SJCRH30 (cell line): ENCODE measurements at places on chromosomes 1 and 21. TPM values are rescaled to one million over a fixed set of nuclear protein-coding genes. Genes with fewer than 3 reads are reported as not detected.

DNA sequence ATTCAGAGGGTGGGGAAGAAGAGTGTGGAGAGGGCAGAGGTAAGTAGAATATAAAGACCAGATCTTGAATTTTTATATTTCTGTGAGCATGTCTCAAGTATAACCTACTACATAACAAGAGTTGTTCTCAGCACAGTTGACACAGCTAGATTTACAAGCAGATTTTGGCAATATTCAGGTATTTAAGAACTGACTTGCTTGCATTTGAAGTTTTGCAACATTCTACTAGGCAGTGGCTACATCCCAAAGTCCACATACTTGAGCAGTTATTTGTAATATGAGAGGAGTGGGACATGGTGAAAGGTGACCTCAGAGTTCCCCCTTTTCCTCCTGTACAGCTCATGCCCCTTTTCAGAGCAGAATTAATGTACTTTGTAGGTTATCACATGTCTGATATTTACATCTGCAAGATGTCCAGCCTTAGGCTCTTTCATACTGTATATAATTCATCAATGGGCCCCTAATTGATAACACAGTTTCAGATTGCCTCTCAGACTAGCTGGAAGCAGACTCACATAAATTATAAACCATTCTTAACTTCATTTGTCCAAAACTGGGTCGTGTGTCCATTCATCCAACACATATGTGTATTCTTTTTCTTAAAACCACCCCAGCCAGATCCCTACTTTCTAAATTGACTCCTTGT is 136.7 kb upstream of the RAVER2 start:
- no peak for DNase-seq

- DNase-seq = no peak
These were observed 8.2 kb downstream of the RC3H1 start for GRCh38 chr1:174013864-174014418.

DNA sequence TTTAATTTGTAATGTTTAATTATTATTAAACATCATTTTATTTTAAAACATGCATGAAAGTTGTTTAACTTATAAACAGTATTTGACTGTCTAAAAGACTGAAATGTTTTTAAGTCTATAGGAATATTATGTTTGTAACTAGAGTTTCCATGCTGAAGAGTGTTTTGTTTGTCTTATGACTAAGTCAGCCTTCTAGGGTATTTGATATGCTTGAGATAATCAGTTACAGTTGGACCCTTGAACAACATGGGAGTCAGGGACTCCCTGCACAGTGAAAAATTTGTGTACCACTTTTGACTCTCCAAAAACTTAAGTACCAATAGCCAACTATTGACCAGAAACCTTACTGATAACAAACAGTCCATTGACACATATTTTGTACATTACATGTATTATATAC is 45.5 kb upstream of the KANK4 start:
- DNase-seq = no peak

DNA sequence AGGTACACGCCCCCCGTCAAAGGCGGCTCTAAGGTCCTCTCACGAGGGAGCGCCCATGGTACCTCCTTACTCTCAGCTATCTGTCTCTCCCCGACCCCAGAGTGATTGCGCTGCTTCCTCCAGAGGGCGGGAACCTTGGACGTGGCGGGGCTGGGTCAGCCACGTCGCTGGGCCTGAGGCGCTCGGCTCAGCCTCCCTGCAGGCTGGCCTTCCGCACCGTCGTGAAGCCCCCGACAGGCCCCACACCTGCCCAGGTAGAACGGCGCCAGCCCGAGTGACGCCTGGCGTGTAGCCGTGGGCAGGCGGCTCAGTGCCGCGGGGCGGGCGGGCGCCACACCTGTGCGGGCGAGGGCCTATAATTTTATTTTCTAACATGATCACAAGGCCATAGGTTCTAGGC is 122.2 kb upstream of the BEND5 start:
- no peak for DNase-seq

RORC gene
- total RNA-seq = not detected in 2 replicates

- DNase-seq = peak; percentile 57
These were observed 8.6 kb upstream of the PLA2G2C start for GRCh38 chr1:20194757-20195461.

GJA5 gene
- not detected in 2 replicates for total RNA-seq

TMPRSS15 gene
- not detected in 2 replicates for total RNA-seq

DNA sequence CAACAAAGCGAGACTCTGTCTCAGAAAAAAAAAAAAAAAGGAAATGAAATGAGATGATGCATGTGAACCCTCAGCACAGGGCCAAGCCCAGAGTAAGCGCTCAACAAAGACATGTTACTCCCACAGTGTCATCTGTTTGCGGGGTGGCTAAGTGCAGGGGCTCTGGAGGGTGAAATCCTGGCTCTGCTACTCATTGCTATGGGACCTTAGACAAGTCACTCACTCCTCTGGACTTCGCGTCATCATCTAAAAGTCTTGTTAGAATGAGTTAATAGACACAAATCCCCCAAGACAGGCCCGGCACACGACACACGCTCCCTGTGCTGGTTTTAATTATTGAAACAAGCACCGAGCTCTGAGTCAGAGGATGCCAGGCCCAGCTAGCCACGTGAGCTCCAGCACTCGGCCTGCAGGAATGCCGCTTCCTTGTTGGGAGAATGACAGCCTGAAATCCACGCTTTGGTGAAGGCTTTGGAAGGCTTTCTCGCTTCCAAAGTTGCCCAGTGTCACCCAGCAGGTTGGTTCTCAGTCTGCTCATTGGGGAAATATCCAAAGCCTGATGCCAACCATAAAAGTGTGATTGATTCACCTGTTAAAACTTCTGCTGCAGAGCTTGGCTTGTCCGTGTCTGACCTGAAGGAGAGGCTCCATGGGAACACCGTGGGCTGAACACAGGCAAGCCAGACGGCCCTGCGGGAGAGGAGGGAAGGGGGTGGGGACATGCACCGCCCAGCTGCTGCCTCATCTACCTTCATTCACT is 36.7 kb upstream of the TARDBP start:
- peak; percentile 58 for DNase-seq

CRP gene
- not detected in 2 replicates for total RNA-seq

- DNase-seq = no peak
These were observed 48.7 kb upstream of the ACTL8 start for GRCh38 chr1:17706445-17706844.

PPIAL4G gene
- not detected in 2 replicates for total RNA-seq

DNA sequence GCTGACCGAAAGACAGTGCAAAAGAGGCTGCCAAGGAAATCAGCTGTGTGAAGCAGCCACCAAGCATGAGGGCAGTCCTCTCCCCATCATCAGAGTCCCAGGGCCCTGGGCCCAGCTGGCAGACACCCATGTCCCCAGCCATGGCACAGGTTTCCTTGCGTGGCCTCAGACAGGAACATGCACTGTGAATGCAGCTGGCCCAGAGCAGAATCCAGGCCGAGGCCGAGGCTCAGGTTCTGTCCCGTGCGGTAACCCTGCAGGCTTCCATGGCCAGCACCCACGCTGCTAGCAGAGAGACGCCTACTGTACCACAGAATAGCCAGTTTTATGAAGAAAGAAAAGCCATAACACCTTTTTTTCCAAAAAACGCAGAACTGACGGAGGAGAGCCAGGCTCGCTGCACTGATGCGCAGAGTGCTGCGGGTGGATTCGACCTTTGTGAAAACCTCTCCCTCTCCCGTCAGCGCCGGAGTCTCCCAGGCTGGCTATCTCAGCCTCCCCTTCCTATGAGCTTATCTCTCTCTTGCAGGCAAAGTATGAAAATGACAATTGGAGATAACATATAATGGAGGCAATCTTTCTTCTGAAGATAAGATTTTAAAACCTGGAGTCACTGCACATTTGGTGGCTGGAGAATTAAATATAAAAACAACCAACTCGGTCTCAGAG is 106.6 kb downstream of the NPHP4 start:
- no peak for DNase-seq

TMEM50B gene
- total RNA-seq = 23.4 and 23.7 TPM in 2 replicates

- no peak for DNase-seq
These were observed 3.7 kb upstream of the LRP8 start for GRCh38 chr1:53331446-53332185.

GRCh38 chr1:36472656-36473055 is 8.5 kb upstream of the MRPS15 start:
- no peak for DNase-seq

- DNase-seq = no peak
These were observed 2.4 kb downstream of the CD247 start for GRCh38 chr1:167515893-167516321.

- no peak for DNase-seq
These were observed 8.0 kb upstream of the LELP1 start for GRCh38 chr1:153195216-153195615.

TNNI3K gene
- not detected in 2 replicates for total RNA-seq

GRCh38 chr1:245173446-245174211 is 18.8 kb downstream of the KIF26B start:
- no peak for DNase-seq

DNA sequence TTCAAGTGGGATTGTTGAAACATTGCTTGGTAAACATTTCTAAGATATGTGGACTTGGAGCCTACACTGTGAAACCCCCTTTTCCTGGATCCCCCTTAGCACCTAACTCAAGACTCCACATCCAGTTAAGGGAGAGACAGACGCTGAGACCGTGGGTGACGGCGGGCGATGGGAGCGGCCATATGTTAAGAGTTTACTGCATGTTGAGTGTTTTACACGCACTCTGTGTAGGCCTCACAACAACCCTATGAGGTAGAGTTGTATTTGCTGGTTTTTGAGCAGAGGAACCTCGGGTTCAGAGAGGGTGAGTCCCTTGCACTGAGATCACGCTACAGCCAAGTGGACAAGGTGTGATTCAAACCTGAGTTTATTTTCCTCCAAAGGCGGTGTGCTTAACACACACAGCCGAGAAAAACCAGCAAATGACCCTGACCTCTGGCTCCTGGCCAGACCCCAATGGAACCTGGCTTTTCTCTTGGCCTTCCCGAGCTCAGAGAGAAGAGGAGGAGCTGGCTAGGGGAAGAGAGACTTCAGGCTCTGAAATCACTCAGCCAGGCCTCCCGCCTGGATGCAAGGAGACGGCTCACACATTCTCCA is 46.9 kb upstream of the GOLT1A start:
- DNase-seq = no peak

- DNase-seq = no peak
These were observed 785 bp downstream of the PGLYRP4 start for GRCh38 chr1:153347856-153348255.

DNA sequence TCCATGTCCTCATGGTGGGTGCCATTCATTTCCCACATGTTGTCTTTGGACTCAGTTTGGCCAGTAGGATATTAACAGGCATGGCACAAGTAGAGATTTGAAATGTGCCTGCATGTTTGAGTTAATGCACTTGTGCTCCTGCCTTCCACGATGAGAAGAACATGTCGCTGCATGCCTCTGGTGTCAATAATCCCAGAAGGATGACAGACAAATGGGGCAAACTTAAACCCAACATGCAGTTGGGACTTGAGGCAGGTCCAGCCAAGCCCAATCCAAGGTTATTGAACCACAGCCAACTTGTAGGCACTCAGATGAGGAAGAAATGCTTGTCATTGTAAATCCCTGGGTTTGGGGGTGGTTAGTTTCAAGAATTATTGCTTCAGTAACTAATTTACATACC is 174.6 kb downstream of the TRIM33 start:
- no peak for DNase-seq

GRCh38 chr1:200954434-200954833 is 59.7 kb downstream of the INAVA start:
- DNase-seq = no peak

GRCh38 chr1:3251099-3251806 is 182.2 kb downstream of the PRDM16 start:
- DNase-seq = no peak

OLFML2B gene
- total RNA-seq = 39.7 and 40.0 TPM in 2 replicates

- DNase-seq = no peak
These were observed 22.0 kb downstream of the INAVA start for GRCh38 chr1:200916681-200917080.

PROK1 gene
- total RNA-seq = not detected in 2 replicates

GNAT2 gene
- total RNA-seq = 0.08 and 0.24 TPM in 2 replicates

DNA sequence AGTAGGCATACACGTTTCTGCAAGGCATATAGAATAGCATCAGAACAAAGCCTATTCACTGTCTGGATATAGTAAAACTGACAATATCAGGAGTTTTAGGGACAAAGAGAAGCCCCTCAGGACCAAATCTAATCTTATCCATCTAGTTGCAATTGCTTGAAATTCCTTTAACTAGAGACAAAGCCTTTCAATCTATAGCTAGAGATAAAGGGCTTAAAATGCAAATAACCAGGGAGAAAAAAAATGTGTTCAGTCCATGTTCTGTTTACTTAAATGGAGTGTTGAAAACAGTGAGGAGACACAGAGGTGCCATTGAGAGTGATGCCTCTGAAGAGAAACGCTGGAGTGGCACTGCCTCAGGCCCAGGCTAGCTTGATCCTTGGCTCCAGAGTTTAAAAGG is 286.1 kb downstream of the DPYD start:
- no peak for DNase-seq
